Right atrium auricular region (tissue), 2 donors: ENCODE measurements at places on chromosomes 4 and X. TPM values are rescaled to one million over a fixed set of nuclear protein-coding genes. Genes with fewer than 3 reads are reported as not detected.

Gene PDLIM3
- 476 TPM for total RNA-seq

DNA sequence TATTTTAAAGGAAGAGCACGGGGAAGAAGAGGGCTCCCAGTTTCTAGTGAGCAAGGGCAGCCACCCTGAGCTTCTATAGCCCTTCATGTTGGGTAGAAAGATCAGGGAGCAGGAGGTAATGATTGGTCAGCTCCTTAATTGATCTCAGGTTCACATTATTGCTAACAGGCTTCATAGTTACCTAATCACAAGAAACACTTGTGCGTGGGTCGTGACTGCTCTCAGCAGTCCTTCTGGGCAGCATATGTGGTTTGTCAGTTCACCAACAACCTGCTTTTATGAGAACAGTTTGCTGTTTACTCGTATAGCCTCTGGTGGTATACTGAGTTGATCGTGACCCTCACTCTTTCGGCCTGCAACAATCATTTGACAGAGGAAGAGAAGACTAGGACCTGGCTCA lies 4.7 kb upstream of the DOK7 start:
- no peak for DNase-seq

DNA sequence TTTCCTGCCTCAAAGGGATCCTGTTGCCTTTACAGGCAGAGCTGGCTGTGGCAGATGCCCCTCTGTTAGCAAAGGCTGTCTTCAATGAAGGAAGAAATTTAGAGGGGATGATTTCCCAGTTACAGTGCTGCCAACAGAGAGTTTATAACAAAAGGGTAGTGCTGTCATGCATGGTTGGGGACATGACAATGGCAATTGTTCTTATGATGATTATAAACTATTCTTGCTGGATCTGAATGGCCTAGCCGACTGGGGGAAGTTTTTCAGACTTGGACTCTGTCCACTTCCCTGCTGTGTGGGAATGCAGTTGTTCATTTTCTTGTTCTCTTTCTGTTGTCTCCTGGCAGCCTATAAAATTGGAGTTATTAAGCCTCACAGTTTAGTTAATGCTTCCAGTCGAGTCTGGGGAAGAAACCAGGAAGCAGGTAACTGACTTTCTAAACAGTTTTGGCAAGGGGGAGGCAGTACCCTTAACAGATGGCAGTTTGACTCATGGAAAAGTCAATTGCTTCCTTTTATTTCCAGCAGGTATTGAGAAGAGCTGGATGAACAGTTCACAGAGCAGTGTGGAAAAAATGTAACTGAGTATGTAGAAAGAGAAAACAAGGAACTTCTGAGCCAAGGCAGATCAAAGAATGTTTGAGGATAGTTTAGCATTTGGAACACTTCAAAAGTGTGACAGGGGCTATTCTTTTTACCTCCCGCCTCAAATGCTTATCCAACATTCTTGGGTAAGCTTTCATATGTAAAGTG lies 582.6 kb downstream of the RAPGEF2 start:
- no peak for DNase-seq

GRCh38 chr4:168585168-168586091 lies 88.6 kb downstream of the PALLD start:
- peak; percentile 90 for DNase-seq

GRCh38 chr4:64564126-64564525 lies 154.9 kb upstream of the TECRL start:
- no peak for DNase-seq

GRCh38 chr4:55524844-55525571 lies 21.7 kb downstream of the CLOCK start:
- no peak for DNase-seq

- no peak for DNase-seq
These were observed 294.9 kb upstream of the TBX22 start for GRCh38 chrX:79719568-79720231.

DNA sequence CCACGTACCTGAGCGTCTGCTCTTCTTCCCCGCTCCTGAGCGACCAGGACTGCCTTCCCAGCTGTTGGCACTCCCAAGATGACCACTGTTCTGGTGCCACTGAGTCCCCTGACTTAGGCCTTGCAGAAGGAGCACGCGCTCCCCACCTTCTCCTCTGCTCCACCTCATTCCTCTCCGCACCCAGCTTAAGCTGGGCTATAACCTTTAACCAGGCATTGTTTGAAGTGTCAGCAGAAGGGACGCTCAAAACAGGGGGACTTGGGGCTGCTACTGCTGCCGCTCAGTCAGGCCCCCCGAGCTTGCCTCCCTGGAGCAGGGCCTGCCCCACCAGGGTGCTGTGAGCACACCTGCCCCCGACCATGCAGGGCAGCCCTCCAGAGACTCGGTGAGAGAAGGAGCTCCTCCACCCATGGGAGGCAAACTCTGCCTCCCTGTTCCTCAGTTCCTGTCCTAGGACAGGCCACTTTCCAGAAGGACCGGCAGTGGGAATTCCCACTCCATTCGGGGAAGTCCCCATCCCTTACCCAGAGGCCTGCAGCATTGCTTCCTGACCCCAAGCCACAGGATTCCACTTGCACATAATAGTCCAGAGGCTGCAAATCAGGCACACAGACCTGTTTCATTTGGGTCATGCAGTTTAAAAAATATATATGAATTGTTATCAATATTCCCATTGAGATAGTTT lies 99.7 kb upstream of the ENPP6 start:
- DNase-seq: no peak

GRCh38 chrX:27918799-27919198 lies 62.5 kb downstream of the DCAF8L1 start:
- no peak for DNase-seq
